Fibroblast of villous mesenchyme (primary cell): ENCODE measurements at places on chromosomes 12 and 14.

- DNase-seq: peak; percentile 46
Observed at GRCh38 chr14:31965735-31966598, 111.1 kb upstream of the ARHGAP5 start.

GRCh38 chr14:33315721-33316120, 377.0 kb downstream of the NPAS3 start:
- DNase-seq: no peak

DNA sequence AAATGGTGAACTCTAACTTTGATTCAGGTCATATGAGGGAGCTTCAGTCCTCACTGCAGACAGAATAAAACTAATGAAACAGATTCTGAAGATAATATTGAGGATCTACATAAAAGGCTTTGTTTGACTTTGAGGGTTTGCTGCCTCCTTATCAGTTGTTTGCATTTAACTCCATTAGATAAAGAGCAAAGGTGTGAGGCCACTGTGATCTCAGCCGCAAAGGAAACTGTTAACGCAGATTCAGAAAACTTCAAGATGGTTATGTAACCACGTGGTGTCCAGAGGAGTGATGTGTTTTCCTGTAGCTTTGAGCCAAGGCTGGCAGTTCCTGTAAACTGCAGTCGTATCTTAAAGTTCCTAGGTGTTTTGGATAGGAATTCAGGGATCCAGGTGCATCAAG, 67.8 kb downstream of the METTL25 start:
- no peak for DNase-seq

- DNase-seq: peak; percentile 66
Observed at GRCh38 chr12:92696216-92696615, 6.6 kb upstream of the PLEKHG7 start.

DNA sequence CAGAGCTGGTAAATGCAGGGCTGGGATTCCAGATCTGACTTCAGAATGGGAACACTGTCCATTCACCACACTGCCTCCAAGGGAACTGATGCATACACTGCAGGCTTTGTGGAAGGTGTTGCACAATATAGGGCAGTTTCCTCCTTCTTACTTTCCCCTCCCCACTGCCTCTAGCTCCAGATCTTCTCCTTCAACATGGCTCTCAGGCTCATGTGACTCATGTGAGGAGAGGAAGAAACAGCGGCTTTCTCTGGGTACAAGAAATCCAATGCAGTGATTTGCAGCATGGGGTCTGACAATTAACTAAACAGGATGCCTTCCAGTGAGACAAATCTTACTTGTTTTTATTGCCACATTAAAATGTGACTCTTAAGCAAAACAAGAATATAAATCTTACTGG, 447.6 kb upstream of the CCDC196 start:
- peak; percentile 78 for DNase-seq

DNA sequence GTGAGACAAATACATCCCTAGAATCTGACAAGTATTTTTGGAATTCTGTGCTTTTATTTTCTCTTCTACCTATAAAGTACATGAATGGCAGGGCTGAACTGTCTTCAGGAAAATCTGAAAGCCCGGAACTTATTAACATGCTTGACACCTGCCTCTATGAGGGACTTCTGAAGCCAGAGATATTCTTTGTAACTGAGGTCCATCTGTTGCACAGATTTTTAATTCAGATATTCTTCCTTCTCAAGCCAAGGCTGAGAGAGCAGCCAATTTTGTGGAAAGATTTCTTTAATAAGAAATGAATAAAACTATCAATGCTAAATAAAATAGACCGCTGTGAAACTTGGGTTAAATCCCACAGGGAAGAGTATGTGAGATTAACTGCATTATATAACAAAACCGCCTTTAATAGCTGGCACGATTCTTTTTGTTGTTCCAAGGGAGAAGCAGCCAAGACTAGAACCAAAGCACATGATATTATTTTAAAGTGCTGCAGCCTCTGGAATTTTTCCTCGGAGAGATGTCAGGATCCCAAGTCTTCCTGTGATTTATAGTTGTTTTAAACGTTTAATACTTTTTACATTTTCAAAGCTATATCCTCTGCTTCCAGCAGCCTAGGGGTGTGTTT, 148.9 kb downstream of the CRADD start:
- peak; percentile 65 for DNase-seq

- DNase-seq: peak; percentile 55
Observed at GRCh38 chr12:53757101-53757770, 5.5 kb upstream of the CISTR start.

DNA sequence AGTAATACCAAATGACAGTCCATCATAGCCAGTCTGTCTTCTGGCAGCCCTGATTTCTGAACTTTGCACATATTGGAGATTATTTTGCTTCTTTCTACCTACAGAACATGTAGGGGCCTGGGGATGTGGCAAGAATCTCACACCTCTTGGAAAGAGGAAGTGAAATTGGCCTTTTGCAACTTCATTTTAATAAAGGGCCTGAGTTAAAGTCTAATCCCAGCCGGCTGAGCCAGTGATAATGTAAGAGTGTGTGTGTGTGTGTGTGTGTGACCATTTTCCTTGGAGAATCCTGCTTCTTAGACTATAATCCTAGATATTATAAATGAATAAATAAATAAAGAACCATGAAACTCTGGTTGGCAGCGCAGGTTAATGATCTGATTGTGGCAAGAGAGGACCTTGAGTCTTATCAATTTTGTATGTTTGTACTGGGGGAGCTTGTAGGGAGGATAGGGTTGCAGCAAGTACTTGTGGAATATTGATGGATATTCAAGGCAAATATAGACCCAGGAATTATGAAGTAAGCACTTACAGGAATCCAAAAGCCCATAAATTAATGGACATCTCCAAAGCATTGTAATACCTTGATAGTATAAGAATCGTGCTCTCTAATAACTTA, 233.2 kb upstream of the AMIGO2 start:
- DNase-seq: no peak

DNA sequence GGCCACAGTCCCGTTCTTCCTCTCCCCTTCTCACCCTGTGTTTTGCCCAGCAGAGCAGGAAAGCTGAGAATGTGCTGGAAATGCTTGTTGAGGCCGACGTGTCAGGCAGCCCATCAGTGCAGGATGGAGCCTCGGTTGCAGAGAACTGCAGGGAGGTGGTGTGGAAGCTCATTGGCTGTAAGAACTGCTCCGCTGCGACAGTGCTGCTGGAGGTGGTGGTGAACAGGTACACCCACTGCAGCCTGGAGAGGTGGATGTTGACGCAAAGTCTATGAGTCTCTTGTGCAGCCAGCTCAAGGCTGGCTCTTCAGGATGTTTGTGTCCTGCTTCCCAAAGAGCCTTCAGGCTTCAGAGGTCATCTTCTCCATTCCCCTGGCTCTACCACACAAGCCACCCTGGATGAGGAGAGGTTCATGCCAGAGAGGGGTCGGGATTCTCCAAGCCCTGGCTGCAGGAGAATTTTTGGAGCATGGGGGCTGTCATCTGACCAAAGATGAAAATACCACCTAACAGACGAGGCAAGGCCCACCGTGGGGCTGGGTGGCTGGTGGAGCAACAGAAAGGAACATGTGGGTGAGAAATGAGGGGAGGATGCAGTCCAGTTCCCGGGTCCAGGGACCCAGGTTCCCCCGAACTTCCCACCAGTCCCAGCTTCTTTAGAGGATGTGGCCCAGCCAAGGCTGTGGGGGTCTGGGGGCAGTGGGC, 174.1 kb upstream of the PRMT8 start:
- no peak for DNase-seq

- no peak for DNase-seq
Observed at GRCh38 chr12:51357374-51358047, 11.0 kb upstream of the CELA1 start.

DNA sequence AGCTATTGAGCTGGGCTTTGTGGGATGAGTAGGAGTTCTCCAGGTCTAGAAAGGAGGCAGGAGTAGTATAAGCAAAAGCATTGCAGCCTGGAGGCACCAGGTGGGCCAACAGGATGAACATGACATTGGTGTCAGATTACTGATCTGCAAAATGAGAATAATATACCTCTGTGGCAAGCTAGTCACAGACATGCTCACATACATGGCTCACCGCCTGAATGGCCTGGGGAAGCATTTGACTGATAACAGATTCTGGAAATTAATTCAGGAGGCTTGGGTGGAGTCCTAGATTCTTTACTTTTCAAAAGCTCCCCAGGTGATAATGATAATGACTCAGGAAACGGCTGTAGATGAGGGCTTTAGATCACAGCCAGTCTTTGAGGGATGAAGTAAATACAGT, 709 bp downstream of the TCL1B start:
- DNase-seq: no peak

GRCh38 chr14:60317609-60318008, 68.6 kb downstream of the PPM1A start:
- DNase-seq: no peak

GRCh38 chr14:104423701-104424405, 155.7 kb upstream of the C14orf180 start:
- no peak for DNase-seq

DNA sequence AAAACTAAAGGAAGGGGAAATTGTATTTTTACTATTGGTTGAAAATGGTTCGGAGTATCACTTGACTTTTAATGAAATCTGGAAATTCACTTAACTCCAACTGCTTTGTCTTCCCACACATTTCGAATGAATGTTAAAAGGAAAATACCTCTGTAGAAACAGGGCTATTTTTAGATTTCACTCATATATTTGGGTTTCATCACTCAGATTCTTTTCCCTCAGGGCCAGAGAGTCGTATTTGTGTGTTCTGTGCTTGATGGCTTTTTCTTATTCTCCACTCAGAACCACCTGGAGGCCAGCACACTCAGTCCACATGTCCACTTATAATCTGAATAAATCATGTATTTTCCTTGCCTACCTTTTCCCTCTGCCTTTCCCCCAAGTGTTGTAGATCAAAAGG, 40.0 kb downstream of the DAAM1 start:
- DNase-seq: peak; percentile 34

DNA sequence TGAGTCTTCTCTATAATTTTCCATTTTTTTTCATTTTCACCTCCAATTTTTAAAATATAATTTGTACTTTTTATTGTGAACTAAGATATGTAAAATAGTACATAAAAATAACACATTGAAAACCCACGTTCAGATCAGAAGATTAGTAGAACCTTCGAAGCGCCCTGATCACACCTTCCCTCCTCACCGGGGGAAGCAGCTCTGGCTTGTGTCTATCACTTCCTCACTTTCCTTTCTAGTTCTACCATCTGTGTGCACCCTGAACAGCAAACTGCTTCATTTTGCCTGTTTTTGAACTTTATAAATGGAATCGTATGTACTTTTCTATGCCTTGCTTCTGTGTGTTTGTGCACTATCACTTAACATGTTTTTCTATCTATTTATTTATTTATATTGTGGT, 11.8 kb upstream of the CD27 start:
- no peak for DNase-seq

DNA sequence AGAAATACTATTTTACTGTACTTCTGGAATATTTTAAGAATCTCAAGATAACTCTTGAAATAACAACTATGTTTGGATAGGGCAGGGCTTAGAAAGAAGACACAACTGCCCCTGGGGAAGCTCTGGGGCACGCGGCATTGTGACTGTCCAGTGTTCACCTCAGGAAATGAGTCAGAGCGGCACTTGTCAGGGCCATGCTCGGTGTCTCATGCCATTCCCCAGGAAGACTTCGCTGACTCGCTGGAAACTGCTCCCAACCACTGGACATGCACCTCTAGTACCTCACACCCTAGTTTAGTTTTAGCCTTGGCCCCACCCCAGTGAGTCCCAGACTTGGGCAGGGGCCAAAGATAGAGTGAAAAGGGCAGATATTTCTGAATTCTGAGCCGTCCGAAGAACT, 192.0 kb downstream of the TTC7B start:
- peak; percentile 41 for DNase-seq

DNA sequence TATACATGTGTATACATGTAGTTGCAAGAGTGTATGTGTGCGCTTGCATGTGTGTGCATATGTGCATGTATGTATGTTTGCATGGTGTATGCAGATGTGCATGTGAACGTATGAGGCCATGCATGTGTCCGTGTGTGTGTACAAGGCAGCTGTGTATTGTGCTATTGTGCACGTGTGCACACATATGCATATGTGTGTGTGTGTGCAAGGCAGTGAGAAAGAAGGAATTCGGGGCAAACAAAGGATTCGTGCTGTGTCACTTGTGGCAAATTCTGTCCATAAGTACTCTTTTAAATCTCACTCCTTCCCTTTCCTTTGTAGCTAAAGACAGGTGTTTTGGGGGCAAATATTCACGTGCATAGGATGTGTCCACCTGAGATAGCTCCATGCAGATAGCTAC, 227.1 kb downstream of the VRK1 start:
- no peak for DNase-seq

- no peak for DNase-seq
Observed at GRCh38 chr12:12958886-12959285, 6.9 kb upstream of the GPRC5D start.

DNA sequence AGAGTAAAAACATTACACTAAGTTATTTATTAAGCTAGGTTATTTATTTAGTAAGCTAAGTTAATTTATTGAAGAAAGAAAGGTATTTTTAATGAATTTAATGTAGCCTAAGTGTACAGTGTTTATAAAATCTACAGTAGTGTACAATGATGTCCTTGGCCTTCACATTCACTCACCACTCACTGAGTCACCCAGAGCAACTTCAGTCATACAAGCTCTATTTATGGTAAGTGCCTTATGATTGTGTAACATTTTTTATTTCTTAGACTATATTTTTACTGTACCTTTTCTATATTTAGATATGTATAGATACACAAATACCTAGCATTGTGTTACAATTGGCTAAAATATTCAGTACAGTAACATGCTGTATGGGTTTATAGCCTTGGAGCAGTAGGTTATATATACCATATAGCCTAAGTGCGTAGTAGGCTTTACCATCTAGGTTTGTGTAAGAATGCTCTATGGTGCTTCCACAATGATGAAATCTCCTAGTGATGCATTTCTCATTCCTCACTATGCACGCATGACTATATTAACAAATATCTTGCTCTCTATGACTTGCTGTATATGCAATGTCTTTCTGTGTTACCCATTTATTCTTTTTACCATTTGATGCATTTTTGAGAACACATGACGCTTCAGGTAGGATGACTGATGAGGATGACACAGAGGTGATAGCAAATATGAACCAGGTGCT, 309.6 kb upstream of the ATXN7L3B start:
- no peak for DNase-seq

DNA sequence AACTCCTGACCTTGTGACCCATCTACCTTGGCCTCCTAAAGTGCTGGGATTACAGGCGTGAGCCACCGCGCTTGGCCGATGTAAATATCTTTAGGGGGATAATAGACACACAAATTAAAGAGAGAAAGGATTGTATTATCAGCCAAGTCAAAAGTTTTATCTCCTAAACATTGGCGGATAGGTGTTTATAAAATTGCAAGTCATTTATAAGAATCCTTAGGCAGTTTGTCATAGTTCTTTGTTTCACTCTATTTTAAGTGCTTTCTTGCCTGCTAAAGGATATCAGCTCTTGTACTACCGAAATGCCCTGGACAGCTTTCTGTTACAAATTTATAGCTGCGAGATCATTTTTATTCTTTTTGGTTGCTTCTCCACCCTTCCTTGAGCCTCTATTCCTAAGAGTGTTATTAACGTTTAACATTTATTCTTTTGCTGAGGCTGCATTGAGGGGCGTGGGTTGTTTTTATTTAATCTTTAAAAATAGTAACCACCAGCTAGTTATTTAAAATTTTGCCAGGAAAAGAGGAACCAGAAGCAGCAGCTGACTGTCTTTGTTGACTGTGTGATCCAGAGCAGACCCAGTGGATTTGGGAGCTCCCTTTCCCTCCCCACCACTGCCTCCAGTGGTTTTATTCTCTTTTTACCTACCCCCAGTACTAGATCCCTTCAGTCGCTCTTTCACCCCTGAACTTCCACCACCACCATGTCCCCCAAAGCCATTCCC, 106.4 kb downstream of the DIP2B start:
- no peak for DNase-seq
